ENCODE measurements at places on chromosomes 11 and 22.

- no peak for DNase-seq
Measured at GRCh38 chr11:2995893-2996554, 3.9 kb upstream of the NAP1L4 start.

- no peak for DNase-seq
Measured at GRCh38 chr22:47804281-47804680, 1041.8 kb downstream of the TBC1D22A start.

DNA sequence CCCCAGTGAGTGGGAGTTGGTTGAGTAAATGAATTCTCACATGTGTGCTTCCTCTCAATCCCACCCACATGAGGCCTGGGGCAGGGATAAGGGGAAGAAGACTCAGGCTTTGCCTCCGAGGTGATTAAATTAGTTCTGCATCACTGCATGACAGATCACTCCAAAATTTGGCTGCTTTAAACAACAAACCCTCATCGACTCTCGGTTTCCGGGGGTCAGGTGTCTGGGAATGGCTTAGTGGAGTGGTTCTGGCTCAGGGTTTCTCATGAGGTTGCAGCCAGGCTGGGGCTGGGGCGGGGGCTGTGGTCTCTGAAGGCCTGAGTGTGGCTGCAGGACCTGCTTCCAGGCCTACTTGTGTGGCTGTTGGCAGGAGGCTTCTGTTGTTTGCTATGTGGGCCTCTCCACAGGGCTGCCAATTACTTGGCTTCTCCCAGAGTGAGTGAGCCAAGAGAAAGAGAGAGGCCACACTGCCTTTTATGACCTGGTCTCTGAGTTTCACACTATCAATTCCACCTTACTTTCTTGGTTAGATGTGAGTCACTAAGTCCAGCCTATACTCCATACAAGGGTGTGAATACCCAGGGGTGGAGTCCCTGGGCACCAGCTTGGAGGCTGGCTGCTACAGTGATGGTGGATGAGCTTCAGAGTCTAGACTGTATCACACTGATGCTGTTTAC, 15.9 kb downstream of the MOGAT2 start:
- DNase-seq: peak; percentile 38

- DNase-seq: no peak
Measured at GRCh38 chr11:13561860-13562259, 66.1 kb upstream of the PTH start.

GRCh38 chr11:10899121-10899830, 41.4 kb upstream of the ZBED5 start:
- peak; percentile 100 for DNase-seq

Measured in epithelial cell of esophagus (primary cell).